ENCODE measurements at places on chromosomes 1 and 21.

DNA sequence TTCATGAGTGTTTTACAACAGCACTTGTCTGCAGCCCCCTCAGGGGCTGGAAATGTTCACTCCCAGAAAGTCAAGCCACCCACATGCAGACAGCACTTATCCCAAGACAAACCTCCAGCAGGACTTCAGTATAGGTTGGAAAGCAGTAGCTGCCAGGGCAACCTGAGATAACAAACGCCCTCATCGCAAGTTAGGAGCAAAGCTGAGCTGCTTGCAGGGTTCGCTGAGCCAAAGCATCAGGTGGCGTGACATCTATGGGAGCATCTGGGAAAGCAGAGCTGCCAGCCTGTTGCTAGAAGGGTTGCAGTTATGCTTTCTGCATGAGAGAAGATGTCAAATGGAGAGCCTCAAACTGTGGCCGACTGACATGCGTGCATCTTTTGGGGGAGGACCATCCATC is 4.2 kb upstream of the STXBP3 start:
- DNase-seq: no peak

GRCh38 chr1:228972576-228972975 is 237.3 kb downstream of the RHOU start:
- peak; percentile 25 for DNase-seq

GRCh38 chr1:235429143-235429542 is 61.9 kb downstream of the TBCE start:
- DNase-seq: no peak

DNA sequence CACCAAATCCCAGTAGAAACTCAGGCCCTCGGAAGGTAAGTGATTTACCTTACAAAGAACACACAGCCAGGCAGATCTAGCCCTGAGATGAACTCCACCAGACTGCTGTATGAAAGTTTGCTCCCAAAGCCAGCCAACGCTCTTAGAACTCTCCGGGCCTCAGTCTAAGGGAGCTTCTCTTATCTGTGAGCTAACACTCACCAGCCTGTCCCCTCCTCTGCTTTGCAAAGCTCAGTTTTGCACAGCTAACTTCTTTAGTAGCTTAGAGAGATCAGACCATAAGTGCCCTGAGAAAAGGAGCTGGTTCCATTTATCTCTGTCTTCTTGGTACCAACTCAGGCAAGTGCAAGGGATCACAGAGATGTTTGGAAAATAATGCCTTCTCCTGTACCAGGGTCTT is 195.8 kb upstream of the JUN start:
- DNase-seq: no peak

All from activated CD8-positive, alpha-beta T cell treated with anti-CD3 and anti-CD28 coated beads, Interleukin-2, amount 10 ng/mL, durations not matched to agents 7 days and 5 days (primary cell).